ENCODE measurements at places on chromosomes 5 and 9.

DNA sequence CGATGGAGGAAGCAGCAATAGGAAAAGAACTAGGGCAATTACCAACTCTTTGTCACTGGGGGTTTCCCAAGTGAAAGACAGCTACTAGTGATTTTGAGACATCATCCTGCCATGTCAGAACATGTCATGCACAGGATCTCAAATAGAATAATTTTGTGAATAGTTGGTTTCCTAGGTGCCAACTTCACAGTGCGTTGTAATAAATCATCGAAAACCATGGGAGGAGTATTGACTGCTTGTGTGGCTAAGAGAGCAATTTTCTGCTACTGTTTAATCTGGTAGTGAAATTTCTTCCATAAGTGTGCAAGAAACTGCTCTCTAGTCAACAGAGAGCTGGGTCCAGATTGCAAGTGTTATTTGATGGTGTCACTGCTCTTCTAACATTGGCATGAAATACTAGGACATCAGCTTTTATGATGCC, 168.6 kb downstream of the NNT start:
- no peak for DNase-seq
- H3K27ac ChIP-seq: no peak overlapping the region
- H3K4me1 ChIP-seq: peaks cover 6% of the 10 kb centered on the region
- no peak overlapping the region for H3K4me3 ChIP-seq
- H3K27me3 ChIP-seq: no peaks in the 10 kb centered on the region

DNA sequence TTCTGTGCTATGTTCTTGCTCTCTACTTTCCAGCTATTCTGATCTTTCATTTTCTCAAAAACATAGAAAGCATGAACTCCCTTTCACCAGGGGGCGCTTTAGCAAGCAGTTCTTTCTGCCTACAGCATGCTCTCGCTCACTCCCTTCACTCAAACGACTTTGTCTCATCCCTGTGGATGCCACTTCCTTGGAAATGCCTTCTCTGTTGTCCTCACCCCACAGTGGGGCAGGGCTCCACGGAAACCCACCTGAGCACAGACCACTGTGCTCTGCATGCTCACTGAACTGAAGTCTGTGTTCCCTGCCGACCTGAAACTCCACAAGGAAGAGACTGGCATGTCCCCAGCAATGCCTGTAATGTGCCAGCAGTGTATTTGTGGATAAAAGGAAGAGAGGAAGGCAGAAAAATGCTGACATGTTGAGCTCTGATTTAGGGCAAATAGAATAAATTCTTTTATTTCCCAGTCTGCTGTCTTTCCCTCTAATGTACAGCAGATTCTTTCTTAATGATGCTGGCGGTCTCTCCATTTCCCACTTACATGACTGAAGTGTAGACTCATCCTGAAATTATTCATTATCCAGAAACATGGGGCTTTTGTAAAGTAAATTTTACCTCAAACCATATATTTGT, 4.9 kb upstream of the ROR2 start:
- no peak overlapping the region for H3K27ac ChIP-seq
- H3K4me3 ChIP-seq: no peak overlapping the region
- H3K27me3 ChIP-seq: no peaks in the 10 kb centered on the region
- DNase-seq: no peak
- no peaks in the 10 kb centered on the region for H3K4me1 ChIP-seq
- H3K36me3 ChIP-seq: no peaks in the 10 kb centered on the region

- no peaks in the 10 kb centered on the region for H3K4me1 ChIP-seq
- no peaks in the 10 kb centered on the region for H3K27me3 ChIP-seq
- no peak overlapping the region for H3K4me3 ChIP-seq
These were observed 1234.8 kb upstream of the C9orf72 start for GRCh38 chr9:28808042-28808441.

DNA sequence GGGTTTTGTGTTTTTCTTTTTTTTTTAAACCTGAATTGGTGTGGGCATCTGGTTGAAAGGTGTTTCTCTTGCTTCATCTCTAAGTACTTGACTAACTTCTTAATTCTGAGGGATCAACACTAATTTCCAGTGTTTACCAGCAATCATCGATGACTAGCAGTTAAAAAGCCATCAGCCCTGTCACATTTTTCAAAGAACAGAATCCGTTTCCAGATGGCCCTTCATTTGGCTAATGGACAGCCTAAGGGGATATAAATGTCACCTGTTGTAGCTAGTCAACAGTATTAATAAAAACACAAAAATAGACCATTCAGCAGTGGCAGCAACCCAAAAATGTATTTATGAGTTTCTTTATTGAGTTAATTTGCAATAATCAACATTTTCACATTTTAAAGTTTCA, 1076.5 kb downstream of the MAT2B start:
- no peak overlapping the region for H3K27ac ChIP-seq
- no peak overlapping the region for H3K4me3 ChIP-seq
- DNase-seq: no peak
- H3K4me1 ChIP-seq: no peaks in the 10 kb centered on the region
- no peaks in the 10 kb centered on the region for H3K36me3 ChIP-seq

GRCh38 chr9:77807281-77807683, 159.2 kb upstream of the GNA14 start:
- H3K4me3 ChIP-seq: no peak overlapping the region
- H3K4me1 ChIP-seq: no peaks in the 10 kb centered on the region
- H3K27ac ChIP-seq: no peak overlapping the region

All from aorta (tissue), 5 donors.